Dermis microvascular lymphatic vessel endothelial cell (primary cell): ENCODE measurements at places on chromosomes 7 and 10. TPM values are rescaled to one million over a fixed set of nuclear protein-coding genes. Genes with fewer than 3 reads are reported as not detected.

DNA sequence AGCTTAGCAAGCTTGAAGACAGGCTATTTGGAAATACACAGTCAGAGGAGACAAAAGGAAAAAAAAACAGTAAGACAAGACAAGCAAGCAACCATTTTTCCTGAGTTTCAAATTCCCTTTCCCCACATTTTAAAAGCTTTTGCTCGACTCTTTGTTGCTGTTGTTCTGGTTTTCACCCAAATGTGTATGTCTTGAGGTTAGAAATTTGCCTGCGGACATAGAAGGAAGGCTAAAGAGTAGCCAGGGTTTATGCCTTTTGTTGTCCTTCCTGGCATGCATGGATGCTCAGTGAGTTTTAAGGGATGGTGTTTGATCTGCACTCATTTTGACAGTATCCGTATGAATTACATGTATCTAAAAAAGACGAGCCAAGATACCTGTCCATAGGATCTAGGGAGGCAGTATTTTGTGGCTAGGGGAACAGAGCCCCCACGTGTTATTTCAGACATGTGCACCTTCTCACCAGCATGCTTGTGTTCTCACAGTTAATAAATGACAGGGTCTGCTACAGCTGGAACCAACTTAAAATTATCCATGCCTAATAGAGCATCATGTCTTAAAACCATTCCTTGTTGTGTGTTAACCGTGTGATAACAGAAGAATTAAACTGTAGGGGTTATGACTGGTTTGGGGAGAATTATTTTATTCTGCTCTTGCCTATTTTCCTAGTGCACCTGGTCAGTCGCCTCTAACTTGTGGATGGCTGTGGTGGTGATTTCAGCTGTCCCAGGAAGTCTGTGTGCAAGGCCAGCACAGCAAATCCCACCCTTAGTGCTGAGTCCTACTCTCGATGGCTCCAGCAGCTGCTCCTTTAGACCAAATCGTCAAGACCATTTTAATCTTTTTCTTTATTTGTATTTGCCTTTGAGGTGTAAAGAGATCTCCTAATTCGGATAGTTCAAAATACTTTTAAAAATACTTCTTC lies 9.1 kb downstream of the WIPF3 start:
- no peak for DNase-seq

- DNase-seq = no peak
Observed at GRCh38 chr7:120615703-120616102, 242.2 kb downstream of the TSPAN12 start.

DNA sequence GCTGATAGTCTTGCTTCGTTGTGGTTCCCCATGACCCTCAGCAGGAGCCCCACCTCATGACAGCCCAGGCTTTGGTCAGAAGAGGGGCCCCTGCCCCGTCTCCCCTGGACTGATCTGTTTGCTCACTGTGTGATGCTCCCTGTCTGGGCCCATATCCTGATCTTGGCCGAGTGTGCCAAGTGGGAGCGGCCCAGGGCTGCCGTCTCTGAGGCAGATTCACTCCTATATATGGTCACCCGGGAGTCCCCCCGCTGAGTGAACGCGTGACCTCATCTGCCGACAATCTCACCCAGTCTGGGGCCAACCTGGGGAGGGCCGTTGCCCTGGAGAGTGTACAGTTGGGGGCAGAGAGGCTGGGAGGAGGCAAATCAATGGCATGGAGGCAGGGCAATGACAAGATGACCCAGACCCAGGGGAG lies 34.5 kb downstream of the PPIF start:
- no peak for DNase-seq

DNA sequence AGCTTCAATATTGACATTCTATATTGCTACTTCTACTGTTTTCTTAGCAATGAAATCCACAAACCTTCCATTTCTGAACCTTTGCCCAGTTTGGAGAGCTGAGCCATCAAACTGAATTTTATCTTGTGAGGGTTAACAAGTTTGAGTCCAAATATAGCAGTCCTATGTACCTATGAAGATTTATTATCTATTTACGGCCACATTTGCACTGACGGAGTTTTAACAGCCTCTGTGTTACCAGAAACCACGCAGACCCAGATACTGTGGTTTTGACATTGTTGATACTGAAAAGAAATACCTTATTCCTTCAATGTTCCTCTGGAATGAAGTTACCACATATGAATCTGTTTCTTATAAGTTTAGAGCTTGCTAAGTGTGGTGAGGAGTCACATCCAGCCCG lies 172.6 kb downstream of the FGFR2 start:
- no peak for DNase-seq

DNA sequence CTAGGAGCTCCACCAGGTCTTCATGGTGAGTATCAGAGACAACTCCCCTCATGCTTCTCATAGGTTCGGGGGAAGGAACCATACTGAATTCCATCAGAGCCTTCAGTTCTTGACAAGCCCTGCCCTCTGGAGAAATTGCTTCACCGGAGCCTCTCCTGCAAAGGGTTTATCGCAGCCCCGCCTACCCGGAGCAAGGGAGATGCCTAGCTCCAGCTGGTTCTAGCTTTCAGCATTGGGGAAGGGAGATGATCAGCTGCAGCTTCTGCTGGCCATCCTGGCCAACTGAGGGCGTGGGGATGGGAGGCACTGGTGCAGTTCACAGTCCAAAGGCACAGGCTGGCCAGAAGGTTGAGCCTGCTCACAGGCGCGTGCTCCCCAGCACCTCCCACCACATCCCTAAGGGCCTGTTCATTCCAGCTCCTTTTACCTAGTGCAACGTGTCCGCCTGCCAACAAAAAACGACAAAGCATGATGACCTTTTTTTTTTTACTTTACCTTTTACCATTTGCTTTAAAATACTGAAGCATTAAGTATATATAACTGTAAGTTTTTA lies 31.2 kb downstream of the LANCL2 start:
- DNase-seq = no peak

GRCh38 chr7:43307522-43307921 lies 195.1 kb downstream of the HECW1 start:
- no peak for DNase-seq

DNA sequence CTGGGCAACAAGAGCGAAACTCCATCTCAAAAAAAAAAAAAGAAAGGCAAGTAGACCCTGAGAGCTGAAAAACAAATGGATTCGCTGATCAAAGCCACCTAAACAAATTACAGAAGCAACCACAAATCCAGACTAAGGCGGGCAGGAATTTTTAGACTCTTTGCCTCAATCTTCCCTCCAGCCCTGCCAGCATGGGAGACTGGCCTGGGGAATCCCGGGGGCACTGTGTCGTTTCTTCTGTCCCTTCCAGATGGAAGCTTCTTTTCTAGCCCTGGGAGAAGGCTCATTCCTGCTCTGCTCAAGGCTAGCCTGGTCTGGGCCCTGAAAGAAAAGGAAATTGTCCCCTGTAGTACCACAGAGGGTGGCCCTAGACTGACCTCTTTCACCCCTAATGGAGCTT lies 15.6 kb upstream of the SERPINE1 start:
- no peak for DNase-seq

- no peak for DNase-seq
Observed at GRCh38 chr10:132162021-132162531, 24.7 kb upstream of the DPYSL4 start.

DNA sequence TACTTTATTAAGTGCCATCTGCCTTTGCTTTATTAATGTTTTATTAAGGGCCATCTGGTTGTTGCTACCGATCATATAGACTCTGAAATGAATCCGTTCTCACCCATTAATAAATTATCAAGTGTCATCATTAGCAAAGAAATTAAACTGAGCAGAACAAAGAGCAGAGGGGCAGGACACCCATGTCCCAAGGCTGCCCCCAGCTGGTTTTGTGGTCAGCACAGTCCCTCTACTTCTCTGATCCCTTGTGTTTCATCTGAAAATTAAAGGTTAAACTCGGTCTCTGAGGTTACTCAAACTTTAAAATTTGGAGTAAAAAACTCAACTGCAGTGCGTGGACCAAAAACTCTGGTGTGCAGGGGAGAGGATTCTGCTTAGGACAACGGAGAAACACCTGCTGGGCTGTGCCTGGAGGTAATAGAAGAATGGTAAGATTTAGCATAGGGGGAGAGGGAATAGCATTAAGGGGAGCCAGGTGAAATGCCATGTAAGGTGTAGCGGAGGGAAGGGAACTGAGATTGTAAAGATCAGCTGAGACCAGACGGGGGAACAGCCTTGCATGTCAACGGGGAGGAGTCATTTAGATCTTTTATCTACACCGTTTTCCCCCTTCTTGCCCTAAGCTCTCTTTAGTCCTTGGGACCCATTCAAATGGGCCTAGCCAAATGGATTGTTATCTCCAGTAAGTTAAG lies 10.8 kb upstream of the GSDME start:
- DNase-seq = peak; percentile 18

DNA sequence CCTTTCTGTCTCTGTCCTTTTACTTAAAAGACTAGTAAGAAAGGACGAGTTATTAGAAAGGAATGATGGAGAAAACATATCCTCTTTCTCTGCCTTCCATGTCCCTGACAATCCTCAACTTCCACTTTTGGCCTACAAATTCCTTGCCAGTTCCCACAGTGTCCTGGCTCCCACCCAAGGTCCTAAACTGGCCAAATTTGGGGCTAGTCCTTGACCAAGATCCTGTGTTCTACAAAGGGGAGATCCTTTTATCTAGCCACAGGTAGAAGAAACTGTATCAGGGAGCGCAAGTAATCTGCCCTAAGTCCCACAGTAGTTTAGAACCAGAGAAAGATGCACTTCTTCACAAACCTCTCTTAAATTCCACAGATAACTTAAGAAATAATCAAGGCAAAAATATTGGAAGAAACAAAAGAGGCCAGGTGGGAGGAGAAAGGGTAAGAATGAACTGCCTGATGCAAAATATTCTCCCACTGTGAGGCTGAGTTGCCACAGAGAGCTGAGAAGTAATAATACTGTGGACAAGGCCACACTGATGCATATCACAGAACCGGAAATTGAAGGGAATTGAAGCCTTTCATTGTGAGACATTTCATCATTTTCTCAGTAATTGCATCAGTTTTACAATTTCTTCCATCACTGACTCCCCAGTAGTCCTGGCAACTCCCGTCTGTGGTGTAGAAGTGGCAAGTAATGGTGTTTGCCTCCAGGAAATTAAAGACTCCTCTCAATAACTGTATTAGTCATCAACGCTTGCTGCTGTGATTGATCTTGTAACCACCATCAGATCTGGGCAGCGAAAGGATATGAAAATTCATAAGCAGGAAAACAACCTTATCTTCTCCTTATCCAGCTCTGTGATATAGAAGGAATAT lies 47.2 kb downstream of the DNAJC12 start:
- no peak for DNase-seq

GRCh38 chr10:104734433-104734832 lies 93.3 kb downstream of the SORCS3 start:
- DNase-seq = no peak

DNA sequence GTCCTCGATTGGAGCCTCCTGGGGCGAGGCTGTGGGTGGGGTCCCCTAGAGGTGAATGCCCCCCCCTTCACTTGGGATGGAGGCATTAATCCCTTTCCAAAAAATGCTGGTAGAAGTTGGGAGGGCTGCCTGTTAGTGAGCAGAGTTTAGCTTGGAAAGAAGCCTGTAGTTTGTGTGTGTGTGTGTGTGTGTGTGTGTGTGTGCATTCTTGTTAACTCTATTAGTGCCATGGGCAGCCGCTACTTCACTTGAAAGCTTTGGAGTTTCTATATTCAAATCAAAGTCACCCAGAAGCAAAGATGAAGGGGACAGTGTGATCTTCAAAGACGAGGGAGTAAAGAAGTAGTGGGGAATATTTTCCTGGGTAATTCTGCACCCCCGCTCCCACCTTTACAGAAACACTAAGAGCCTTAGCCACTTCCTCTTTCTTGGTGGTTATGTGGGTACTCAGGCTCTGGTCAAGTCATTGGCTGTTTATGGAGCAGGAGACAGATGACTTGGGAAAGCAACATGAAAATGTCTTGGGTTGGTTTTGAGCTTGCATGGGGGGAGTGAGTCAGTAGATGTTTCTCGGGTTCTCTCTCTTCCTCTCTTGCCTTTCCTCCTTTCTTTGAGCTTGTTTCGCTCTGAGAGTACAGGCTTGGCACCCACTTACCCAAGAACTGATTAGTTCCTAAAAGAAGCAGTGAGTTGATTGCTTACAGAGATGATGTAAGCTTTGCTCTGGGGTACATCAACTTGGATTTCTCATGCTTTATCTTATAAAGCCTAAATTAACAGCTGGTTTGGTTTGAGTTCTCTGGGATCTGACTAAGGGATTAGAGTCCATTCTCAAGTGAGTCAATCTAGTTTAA lies 35.9 kb downstream of the TCF7L2 start:
- no peak for DNase-seq

GRCh38 chr10:132158823-132159222 lies 27.9 kb upstream of the DPYSL4 start:
- DNase-seq = no peak

DNA sequence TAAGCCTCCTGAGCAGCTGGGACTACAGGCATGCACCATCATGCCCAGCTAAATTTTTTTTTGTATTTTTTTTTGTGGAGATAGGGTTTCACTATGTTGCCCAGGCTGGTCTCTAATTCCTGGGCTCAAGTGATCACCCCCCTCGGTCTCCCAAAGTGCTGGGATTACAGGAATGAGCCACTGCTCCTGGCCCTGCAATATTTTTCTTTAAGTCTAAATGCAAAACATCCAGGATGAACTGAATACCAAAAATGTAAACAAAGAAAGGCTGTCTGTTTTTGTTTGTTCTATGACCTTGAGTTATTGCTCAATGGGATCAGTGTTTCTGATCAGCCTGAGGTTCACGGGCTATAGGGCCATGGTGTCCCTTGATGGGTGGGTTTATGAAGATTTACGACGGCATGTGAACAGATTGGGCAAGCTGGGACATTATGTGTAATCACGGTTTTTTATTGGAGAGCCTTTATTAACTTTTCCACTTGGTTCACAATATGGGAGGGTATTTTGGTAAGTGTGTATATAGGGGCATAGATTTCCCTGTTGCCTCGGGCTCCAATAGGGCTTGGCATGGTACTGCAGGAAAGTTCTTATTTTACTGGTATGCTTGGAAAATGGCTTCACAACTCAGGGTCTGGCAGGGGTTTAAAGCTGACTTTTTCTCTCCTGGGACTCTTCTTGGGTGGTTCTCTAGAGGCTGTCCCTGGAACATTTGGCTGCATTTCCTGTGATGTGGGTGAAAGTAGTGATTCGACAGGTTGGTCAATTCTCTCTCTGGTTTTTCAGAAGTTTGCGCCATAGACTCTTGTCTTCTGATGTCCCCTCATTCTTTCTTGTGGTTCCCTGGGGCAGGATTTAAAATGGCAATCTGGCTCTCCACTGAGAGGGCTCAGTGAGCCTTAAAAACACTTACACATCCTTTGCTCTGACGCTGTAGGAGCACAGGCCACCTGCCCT lies 41.6 kb downstream of the MRPS33 start:
- no peak for DNase-seq

GRCh38 chr10:98028168-98028770 lies 2.2 kb downstream of the CRTAC1 start:
- peak; percentile 65 for DNase-seq

- no peak for DNase-seq
Observed at GRCh38 chr10:66642217-66642616, 283.6 kb upstream of the LRRTM3 start.

NOBOX gene
- total RNA-seq = not detected in 2 replicates

TMEM270 gene
- not detected in 2 replicates for total RNA-seq

CPA2 gene
- total RNA-seq = not detected in 2 replicates

THAP5 gene
- 9.0 and 11.0 TPM in 2 replicates for total RNA-seq

SAMD9 gene
- 10.3 and 11.3 TPM in 2 replicates for total RNA-seq

HACD1 gene
- total RNA-seq = 12.9 and 19.3 TPM in 2 replicates

HTRA1 gene
- total RNA-seq = 60.7 and 80.4 TPM in 2 replicates

FAM24B gene
- 0.63 and 3.2 TPM in 2 replicates for total RNA-seq

SPDYE9 gene
- not detected in 2 replicates for total RNA-seq

SEMA4G gene
- total RNA-seq = 0.77 and 1.5 TPM in 2 replicates

NYAP1 gene
- total RNA-seq = 2.1 and 3.9 TPM in 2 replicates

GBX1 gene
- total RNA-seq = not detected in 2 replicates

STAG3 gene
- 0.13 and 0.38 TPM in 2 replicates for total RNA-seq
